ENCODE measurements at places on chromosomes 5 and 9.

DNA sequence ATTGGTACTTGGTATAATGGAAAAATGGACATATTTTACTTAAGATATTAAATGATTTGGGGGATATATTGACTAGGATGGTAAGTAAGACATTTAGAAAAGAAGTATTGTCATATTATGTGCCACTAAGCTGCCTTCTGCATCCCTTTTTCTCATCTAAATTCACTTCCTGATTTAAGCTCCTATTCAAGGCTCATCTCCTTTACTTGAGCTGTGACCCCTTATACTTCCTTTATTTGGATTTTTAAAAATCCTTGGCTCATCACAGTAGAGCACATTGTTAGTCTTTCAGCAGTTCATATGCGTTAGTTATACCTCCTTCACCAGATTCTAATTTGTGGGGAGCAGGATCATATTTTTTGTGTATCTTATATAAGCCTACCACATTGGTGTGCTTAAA is 6.6 kb downstream of the COMMD10 start:
- DNase-seq = no peak

- no peak for DNase-seq
These were observed 247.2 kb downstream of the CDH10 start for GRCh38 chr5:24397601-24398000.

DNA sequence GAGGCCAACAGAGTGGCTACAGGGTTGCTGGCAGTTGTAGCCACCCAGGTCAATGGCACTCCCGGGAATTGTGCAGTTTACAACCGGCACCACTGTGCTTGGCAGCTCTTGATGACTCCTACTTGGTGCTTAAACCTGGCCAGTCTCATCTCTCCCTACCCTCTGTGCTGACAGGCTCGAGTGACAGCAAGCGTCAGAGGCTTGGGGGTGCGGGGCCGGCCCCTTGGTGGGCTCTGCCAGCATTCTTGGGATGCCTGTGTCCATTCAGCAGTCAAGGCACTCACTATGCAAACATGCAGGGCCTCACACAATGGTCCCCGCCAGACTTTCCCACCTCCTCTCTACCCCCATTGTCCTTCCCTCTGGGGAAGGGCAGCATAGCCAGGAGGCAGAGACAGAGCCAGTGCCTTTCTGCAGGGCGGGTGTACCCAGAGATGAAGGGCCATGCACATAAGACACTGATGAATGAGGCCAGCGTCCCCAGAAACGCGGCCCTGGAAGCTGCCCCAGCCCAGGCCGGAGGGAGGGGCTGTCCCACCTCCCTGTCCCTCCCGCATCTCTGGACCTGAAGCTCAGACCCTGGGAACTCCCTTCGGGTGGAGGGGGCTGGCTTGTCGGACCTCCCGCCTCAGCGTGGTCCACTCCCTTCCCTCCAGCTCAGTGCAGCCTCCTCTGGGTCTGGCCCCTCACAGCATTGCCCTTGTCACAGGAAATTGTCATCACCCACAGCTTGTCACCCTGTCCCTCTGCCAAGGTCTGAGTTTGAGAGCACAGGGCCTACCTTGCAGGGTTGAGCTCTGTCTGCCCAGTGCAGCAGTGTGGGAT is 26.4 kb upstream of the NOTCH1 start:
- no peak for DNase-seq

DNA sequence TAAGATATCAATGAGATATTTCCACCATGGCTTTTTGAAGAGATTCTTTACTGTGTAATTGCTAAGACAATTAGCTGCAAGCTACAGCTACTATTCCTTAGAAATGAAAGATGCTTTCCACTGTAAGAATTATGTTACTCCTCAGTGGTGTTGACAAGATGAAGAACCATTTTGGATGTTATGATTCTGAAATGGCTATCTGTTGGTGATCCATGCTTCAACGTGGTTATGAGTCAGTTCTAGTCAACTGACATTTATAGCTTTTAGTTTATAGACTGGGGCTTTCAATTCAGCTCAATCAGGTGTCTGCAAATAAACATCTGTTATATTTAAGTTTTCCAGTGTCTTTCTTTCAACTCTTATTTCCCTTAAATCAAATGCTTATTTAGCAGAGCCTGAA is 93.7 kb downstream of the SGCD start:
- no peak for DNase-seq

DNA sequence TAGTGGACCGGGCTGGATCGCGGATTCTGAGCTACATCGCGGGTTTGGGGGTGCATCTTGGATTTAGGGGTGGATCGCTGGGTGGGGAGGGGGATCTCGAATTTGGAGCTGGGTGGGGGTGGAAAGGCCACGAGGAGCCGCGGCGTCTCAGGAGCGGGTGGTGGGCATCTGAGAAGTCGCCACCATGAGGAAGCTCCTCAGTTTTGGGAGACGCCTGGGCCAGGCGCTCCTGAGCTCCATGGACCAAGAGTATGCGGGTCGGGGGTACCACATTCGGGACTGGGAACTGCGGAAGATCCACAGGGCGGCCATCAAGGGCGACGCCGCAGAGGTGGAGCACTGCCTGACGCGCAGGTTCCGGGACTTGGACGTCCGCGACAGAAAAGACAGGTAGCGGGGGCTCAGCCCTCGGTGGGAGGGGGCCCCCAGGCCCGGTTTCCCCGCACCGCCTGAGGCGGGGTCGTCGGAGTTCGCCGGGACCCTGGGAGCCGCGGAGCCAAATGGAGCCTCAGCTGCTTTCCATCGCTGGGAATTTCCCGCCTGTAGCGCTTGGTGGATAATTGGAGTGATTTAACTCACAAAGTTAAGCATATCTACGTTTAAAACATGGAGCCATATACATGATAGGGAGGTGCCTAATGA is 376 bp downstream of the ANKRD18B start:
- no peak for DNase-seq

GRCh38 chr9:7533376-7534090 is 266.0 kb downstream of the DMAC1 start:
- no peak for DNase-seq

DNA sequence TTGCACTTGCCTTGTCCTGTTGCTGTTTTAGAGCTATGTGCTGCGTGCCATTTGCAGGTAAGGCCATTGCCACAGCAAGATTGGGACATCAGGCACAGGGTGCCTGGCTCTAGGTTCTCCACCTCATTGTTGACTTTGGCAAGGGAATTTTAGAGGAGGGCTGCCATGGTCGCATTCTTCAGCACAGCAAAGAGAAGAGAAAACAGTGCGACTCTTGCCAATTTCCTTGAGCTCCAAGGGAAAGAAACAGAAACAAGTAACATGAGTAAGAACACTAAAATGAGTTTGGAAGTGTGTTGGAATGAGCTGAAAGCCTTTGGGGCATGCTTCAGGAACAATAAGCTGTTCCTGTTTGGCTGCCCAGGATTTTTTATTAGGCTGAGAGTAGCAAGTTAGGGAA is 188.1 kb upstream of the IL12B start:
- peak; percentile 88 for DNase-seq

- no peak for DNase-seq
These were observed 1.9 kb upstream of the HINT2 start for GRCh38 chr9:35816708-35817107.

- DNase-seq = no peak
These were observed 47.0 kb downstream of the KCNV2 start for GRCh38 chr9:2764353-2764752.

DNA sequence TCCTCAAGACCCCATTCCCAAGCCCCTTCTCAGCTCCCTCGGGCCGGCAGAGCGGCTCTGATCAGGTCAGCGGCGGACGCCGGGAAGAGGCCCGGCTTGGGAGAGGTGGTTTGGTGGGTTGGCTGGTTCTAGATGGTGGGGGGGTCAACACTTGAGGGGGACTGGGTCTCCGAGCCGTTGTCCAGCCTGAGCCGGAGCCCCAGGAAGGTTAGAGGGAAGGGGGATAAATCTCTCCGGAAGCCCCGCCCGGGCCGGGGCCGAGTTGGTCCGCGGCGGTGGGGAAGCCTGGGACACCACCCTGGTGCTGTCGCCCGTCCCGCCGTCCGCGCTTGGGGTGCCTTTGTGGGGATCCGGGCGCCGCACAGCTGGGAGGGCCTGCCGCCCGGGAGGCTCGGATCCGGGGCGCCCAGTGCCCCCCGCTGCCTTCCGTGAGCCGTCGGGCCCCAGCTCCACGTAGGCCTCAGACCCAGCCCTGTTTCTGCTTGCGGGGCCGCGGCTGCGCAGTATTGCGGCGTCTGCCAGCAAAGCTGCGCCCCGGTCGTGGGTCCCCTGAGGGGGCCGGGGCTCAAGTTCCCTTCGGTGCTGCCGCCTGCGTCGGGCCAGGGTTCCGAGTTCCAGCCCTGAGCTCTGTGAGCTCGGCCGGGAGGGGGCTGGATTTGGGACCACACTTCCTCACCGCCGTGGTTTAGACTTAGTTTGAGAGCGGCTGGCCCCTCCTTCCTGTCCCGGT is 542 bp upstream of the TRIM52 start:
- DNase-seq = no peak

GRCh38 chr9:111975709-111976108 is 79.1 kb downstream of the UGCG start:
- DNase-seq = peak; percentile 57

DNA sequence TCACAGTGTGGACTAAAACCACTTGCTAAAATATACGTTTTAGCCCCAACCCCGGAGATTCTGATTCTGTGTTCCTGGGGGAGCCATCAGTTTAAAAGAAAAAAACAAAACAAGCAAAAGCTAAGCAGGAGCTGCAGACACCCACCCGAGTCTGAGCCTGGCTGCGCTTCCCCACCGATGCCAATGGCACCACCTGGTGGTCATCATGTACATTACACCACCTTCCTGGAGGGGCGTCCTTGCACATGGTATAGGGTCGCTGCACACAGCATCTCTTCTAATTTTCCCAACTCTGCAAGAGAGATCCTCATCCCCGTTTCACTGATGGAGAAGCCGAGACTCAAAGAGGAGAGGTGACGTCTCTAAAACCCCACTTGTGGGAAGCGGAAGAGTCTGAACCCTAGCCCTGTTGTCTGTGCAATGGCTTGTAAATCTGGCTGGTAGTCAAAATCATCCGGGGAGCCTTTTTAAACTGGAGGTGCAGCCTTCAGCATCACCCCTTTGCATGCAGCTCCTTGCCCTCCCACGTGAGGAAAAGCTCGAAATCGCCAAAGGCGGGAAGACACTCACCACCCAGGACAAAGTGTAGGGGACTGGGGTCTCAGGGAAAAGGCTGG is 23.1 kb upstream of the CNOT6 start:
- DNase-seq = peak; percentile 70

- DNase-seq = peak; percentile 74
These were observed 25.7 kb downstream of the PCDHGC5 start for GRCh38 chr5:141514330-141515133.

- DNase-seq = no peak
These were observed 36.2 kb upstream of the MEGF9 start for GRCh38 chr9:120750421-120750820.

GRCh38 chr5:125390326-125390725 is 643.9 kb upstream of the ZNF608 start:
- no peak for DNase-seq

- no peak for DNase-seq
These were observed 2.8 kb downstream of the FAM174A start for GRCh38 chr5:100537946-100538345.

DNA sequence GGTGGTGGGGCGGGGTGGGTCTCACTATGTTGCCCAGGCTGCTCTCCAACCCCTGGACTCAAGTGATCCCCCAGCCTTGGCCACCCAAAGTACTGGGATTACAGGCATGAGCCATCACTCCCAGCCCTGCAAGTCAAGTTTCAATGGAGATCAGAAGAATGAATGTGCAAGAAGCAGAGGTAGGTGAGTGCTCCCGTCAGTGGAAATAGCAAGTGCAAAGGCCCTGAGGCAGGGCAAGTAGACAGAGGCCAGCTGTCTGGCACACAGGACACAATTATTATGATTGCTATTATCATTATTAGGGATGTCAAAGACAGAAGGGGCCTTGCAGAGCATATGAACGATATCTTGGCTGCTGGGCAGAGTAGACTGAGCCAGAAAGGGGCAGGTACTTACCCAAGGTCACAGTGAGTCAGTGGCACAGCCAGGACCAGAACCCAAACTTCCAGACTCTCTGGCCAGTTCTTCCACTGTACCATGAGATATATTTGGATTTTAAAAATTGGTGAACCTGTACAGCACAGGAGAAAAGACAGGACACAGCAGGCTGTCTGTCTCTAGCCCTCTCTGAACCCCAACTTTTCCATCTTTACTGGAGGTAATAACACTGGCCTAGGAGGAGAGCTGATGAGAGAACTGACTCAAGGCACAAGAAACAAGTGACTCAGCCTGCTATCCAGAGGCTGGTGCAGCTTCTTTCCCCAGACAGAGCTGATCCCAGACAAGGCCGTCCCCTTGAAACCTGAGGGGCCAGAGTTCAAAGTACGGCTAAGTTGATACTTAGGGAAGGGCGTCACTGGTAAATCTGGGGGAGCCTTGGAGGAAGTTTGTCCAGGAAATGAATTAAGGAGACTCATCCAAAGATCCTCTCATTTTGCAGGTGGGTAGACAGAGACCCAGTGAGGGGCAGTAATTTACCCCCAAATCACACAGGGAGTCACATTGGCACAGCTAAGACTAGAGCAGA is 1.4 kb downstream of the HDHD3 start:
- no peak for DNase-seq

DNA sequence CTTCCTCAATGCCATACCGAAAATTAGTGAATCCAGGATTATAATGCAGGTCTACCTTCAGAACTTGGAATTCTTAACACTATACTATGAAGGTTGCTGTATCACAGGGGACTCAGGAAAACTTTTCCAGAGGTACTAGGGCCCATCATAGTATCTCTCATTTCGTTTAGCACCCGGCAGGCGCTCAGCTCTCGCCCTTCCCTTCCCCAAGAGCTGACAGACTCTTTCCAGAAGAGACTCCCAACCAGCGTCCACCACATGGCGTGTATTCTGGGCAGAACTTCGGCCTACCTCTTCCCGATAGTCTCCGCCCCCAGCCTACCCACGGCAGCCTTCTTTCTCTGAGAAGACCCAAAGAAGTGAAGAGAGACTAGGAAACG is 271 bp downstream of the NOL8 start:
- no peak for DNase-seq

GRCh38 chr5:150461231-150461630 is 11.7 kb upstream of the RPS14 start:
- DNase-seq = no peak

DNA sequence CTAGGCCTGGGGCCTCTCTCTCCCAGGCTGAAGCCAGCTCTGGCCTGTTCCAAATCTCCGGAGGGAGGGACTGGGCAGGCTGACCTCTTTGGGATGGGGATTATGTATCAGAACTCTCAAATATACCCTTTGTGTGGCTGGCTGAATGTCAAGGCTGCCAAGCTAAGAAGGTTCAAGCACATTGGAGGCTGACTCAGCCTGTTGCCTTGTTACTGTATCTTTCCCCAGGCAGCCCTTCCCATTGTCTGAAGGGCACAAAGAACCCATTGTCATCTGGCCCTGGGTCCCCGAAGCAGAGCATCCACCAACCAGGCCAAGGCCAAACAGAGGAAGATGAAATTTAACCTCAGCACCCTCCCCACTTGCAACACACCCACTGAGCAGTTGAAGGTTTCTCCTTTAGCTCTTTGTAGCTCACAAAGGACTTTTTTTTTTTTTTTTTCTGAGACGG is 7.3 kb upstream of the SPARC start:
- no peak for DNase-seq

DNA sequence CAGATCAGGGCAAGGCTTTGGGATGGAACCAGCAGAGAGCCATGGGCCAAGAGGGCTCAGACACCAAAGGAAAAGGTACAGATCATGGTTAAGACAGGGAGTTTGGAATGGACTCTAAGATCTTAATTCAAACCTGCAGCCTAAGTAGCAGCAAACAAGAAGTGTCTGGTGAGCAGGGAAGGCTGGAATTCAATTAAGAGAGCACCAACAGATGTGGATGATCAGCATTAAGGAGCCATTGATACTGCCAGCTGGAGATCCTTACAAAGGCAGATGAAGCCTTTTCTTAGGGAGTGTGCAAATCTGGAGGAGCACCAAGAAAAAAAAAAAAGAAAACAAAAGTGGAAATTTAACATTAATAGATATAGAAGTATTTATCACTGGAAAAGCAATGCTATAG is 516.8 kb downstream of the RASEF start:
- no peak for DNase-seq
